Immature natural killer cell (primary cell): ENCODE measurements at places on chromosomes 3 and 15.

DNA sequence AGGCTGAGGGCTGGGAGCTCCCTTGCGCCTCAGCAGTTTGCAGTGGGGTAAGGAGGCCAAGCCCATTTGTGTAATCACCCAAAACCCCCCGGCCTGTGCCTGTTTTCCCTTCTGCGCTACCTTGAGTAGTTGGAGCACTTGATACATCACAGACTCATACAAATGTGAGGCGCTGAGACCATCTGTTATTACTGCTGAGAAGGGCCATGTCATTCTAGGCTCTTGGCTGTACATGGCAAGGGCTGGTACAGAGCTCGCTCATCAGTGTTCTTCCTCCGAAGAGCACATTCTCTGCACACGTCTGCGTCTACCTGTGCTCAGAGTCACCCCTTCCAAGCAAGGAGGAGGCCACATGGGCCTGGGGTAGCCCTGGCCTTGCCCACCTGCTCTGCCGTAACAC is 9.3 kb downstream of the PLA2G4B start:
- no peak for DNase-seq

DNA sequence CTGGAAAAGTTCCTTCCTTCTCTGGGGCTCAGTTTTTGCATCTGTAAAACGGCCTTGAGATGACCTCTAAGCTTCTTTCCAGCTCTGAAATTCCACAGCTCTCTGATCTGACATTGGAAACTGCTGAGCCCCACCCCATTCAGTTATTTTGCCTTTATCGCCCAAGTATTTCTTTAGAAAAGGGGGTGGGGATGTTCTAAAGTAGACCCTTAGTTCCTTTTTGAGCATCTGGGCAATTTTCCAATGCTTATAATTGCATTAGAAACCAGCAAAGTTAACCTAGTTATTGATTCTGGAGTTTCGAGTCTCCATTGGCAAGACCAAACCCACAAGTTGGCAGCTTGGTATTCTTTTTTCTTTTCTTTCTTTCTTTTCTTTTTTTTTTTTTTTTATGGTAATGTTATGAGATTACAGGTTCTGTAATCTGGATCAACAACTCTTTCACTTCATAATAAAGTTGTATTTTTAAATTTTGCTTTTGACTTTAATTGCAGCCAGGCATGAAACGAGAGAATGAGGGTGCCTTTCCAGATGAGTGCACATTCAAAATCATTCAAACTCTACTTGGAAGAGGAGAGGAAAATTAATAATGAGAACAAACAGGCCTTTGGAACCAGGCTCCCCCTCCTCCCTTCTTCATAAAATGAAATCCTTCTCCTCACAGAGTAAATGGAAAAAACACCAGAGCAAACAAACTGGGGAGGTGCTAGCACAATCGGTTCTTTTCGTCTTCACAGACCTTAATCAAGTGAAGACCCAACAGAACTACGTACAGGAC is 76.8 kb upstream of the LRIG1 start:
- no peak for DNase-seq

GRCh38 chr3:73094129-73094528 is 32.7 kb downstream of the EBLN2 start:
- DNase-seq: no peak

- no peak for DNase-seq
Observed at GRCh38 chr3:146968204-146968651, 363.1 kb upstream of the PLSCR5 start.

DNA sequence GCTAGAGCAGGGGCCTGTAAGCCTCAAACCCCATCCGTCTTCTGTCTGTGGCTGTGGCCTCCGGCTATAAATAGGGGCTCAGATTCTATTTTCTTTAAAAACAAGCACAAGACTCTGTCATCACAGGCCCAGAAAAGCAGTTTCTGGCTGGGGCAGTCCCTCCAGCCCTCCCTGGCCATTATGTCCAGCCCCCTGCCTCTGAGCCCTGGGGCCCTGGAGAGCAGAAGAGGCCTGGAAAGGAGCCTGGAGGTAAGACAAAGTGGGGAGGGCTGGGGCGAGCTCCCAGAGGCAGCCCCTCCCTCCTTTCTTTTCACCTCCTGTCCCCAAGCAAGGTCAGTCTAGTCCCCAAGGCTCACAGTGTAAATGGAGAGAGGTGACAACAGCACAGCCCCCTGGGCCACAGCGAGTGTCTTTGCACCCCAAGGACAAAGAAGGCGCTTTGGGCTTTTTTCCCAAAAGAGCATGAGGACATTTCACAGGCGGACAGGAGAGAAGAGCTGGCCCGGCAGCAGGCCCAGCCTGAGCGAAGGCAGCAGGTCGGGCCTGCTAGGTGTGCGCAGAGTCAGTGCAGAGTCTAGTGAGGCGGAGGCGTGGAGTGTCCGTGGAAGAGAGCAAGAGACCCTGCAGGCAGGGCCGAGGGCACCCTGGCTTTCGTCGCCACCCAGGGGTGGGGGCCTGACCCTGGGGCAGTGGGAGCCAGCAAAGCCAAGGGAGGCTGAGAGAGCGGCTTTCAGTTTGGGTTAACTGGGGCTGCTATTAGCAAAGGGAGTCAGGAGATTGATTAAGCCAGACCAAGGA is 188.3 kb downstream of the TBC1D2B start:
- no peak for DNase-seq

- no peak for DNase-seq
Observed at GRCh38 chr15:68113273-68113672, 59.2 kb downstream of the PIAS1 start.

DNA sequence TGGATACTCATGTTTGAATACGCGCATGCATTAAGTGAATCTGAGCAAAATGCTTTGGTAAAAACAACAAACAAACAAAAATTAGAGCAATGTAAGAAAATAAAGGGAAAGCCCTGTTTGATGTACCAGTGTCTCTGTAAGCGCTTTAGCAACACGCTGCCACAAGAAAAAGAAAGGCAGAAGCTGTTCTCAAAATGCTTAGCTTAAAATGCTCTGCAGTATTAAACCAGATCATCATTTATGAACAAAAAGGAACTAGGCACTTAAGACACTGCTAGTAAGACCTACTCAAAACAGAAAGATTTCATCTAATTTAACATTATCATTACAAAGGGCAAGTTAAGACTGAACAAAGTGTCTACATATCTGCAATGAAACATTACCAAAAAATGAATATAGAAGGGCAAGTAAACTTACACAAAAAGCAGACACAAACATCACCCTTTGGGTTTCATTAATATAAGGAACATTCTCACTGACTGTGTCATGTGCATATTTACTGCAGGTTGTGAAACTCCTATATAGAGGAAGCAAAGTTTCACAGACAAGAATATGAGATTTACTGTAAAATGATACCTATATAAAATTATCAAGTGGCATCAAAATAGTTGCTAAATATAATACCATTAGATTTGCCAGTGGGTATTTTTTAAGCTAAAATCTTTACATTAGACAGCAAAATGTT is 102.1 kb downstream of the FBXL22 start:
- no peak for DNase-seq

GRCh38 chr15:39130556-39131379 is 450.1 kb upstream of the THBS1 start:
- no peak for DNase-seq

DNA sequence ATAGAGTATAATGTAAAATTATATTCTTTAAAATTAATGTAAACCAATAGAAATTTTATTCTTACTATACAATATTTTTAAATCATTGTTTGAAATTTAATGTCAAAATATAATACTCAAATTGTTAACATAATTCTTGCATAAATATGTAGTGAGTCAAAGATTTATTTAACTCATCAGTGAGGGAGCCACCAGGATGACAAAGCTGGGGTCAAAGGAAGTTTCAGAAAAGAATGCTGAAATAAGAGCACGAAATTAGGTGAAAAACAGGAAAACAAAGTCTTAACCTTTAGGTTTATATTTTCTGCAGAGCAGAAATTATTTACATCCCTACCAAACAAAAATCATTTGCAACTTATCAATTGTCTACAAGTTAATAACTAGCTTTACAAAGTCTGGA is 74.1 kb downstream of the DIPK2A start:
- no peak for DNase-seq

GRCh38 chr3:25084016-25084415 is 344.0 kb upstream of the RARB start:
- DNase-seq: no peak

DNA sequence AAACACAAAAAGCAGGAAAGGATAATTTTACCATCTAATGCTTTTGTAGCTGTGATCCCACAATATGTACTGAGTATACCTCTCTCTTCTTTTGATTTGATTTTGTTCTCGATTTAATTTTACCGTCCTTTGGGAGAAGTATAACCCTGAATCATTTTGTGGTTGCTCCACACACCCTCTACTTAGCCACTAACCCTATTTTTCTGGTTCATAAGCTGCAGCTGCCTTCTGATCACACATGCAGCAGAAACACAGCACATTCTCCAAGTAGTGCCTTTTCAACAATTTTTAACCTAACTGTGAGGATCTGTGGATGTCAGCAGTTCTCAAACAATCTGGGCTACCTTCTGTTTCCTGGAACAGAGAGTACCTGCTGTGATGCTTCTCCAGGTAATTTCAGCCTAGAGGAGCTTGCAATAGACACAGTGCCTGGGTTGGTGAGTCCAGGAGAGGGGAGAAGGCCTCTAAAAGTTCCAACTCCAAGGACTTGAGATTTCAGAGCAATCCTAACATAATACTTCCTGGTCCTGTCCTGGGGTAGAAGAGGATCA is 40.3 kb downstream of the HGD start:
- DNase-seq: no peak

DNA sequence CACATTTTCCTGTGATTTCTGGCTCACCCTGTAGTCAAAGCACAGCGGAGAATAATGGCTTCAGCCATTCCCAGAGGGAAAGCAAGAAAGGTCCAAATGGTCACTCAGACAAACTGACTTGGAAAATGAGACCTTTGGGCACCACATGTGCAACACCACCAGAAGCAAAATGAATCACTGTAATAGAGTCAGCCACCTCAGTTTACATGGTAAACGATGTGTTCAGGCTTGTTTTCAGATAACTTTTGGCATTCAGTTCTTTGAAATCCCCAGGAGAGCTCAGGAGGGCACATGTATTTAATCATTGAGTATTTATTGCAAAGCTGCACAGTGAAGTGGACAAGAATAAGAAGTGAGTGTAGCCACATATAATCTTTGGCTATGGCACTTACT is 38.4 kb upstream of the ALCAM start:
- no peak for DNase-seq
